NCI-H524 treated with DMSO at 0.1 percent for 48 hours (cell line): ENCODE measurements at places on chromosomes 4 and X.

- DNase-seq = no peak
These were observed 11.0 kb downstream of the SH3BP2 start for GRCh38 chr4:2803624-2804448.

- DNase-seq = no peak
These were observed 92.9 kb downstream of the EGF start for GRCh38 chr4:110005461-110006056.

- no peak for DNase-seq
These were observed 15.2 kb downstream of the MMRN1 start for GRCh38 chr4:89909889-89910288.

DNA sequence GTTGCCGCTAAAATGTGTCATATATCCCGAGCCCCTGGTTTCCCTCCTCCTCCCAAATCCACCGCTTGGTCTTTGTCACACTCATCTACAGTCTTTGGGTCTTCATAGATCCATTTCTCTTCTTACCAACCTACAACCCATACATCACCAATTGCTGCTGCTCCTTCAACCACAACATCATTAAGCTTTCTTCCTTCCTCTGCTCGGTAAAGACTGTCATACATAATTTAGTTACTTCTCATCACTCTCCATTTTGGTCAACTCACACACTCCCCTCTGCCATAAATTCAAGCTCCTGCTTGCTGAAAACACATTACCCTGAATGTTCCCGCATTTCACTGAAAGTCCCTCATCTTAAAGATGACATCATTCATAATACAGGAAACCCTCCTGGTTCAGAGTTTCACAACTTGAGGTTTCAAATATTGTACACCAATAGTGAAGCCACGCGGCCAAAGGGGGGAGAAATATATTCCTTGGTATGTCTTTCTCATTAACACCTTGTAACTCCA, 1.7 kb upstream of the DCTD start:
- DNase-seq = no peak

GRCh38 chr4:10575414-10575813, 109.2 kb downstream of the CLNK start:
- DNase-seq = no peak

GRCh38 chrX:109312757-109313156, 169.1 kb downstream of the GUCY2F start:
- no peak for DNase-seq

- no peak for DNase-seq
These were observed 8.8 kb downstream of the DDX53 start for GRCh38 chrX:23008431-23009099.

DNA sequence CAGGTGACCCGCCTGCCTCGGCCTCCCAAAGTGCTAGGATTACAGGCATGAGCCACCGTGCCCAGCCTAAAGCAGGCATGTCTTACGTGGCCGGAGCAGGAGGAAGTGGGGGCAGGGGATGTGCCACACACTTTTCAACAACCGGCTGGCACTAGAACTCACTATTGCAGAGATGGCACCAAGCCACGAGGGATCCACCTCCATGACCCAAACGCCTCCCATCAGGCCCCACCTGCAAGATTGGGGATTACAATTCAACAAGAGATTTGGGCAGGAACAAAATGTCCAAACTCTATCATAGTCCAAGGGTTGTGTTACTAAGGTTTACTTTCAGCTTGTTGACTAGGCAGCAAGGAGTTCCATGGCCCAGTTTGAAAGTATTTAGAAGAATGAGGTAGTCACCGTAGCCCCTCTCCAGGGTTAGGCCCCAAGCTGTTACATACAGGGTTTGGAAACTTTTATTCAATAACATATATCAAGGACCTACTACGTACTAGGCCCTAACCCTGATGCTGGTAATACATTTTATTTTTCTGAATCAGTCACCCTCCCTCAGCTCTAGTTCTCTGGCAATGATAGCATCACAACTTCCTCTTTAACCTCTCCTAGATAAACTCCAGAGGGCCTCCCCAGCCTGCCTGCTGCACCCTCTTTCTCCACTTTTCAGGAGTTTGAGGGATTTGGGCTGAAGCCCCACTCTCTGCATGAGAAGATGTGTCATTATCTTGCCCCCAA, 18.0 kb upstream of the TBC1D14 start:
- no peak for DNase-seq

DNA sequence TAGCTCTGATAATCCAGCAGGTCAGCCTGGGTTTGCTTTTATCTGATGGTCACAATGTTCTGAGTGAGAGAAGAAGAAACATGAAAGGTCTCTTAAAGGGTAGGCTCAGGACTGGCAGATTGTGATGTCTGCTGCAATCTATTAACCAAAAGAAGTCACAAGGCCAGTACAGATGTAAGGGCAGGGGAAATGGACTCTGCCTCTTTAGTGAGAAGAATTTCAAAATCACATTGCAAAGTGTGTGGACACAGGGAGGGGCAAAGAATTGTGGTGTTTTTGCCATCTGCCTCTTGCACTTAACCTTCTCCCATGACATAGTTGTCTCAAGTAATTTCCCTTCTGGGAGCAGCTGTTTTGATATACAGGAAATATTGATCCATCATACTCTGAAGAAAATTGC, 40.9 kb downstream of the IL1RAPL1 start:
- DNase-seq = no peak

- no peak for DNase-seq
These were observed 54.5 kb downstream of the TSPAN5 start for GRCh38 chr4:98603683-98604521.

DNA sequence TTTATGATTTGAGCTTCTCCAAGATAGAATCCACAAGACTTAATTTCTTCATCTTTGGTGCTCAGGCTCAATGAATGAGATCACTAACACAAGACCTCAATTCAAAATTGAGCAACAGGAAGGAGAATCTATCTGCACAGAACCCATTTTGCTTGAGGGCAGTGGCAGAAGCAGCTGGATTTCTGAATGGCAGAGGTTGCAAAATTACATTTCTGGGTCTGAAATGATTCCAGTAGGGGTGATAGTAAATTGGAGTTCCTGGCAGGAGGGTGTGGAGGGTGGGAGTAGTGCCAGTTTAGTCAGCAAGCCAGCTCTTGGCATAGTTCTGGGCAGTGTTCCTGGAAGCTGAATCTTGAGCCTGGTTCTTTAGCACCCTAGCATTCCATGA, 281.1 kb downstream of the SLC7A11 start:
- DNase-seq = no peak

GRCh38 chr4:35879479-35879878, 364.8 kb downstream of the ARAP2 start:
- DNase-seq = no peak

GRCh38 chrX:64975491-64975890, 759 bp downstream of the ZC4H2 start:
- no peak for DNase-seq

DNA sequence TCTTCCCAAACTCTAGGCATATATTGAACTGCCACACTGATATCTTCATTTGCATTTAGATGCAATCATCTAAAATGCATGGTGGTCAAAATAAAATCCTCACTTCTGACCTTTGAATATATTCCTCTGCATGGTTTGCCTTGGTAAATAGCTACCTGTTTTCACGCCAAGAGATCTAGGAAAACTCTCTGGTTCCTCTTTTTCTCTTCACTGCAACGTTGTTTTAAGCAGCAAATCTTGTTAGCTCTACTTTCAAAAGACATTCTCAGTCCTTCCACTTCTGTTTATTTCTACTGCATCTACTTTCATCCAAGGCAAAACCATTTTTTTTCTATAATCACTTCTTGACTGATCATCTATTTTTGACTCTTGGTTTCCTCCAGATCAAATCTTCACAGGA, 1001.6 kb upstream of the GRID2 start:
- DNase-seq = no peak

- no peak for DNase-seq
These were observed 60.6 kb downstream of the BTC start for GRCh38 chr4:74733756-74734155.

DNA sequence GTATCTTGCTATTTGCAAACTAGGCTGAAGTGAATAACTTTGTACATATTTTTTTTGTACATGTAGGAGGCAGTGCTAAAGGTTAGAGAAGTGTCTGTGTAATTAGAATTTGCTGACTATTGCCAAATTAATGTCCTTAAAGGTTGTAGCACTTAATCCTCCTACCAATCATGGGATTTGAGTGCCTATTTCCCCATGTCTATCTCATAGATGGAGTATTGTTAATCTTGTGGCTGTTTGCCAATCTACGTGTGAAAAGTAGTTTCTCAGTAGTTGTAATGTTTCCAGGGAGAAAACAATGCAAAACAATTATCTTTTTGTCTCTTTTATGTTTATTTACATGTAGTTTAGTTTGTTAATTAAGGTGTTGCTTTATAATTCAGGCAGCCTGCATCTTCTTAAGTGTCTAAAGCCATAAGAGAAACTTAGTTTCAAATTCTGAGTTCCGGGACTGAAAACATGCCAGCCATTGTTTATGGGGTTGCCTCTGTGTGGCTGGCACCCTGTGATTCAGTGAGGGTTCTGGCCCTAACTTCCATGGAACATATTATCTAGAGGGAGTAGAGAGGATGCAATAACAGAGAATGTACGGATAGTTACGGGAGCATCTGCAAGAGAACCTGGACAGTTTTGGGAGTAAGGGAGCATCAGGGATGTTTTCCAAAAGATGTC, 142.4 kb downstream of the KLHL8 start:
- DNase-seq = no peak

GRCh38 chrX:107102980-107103379, 15.6 kb downstream of the RBM41 start:
- DNase-seq = no peak

DNA sequence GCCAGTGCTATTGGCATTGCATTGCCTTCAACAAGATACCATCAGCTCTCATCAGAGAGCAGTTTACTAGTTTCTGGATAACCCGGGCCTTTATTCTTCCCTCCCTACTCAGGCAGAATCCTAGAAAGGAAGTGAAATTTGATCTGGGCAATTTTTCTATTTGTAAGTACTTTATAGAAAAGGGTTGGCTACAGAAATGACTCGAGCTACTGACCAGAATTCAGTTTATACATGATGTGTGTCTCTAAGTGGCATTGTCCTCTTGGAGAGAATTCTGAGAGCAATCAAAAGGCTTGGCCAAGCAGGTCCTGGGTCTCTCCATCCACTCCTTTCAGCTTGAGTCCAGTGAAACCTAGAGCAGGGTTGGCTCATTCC, 192.7 kb upstream of the LEF1 start:
- DNase-seq = no peak

DNA sequence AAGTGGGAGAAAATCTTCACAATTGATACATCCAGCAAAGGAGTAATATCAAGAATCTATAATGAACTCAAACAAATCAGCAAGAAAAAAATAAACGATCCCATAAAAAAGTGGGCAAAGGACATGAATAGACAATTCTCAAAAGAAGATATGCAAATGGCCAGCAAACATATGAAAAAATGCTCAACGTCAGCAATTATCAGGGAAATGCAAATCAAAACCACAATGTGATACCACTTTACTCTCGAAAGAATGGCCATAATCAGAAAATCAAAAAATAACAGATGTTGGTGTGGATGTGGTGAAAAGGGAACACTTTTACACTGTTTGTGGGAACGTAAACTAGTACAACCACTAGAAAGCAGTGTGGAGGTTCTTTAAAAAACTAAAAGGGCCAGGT, 114.3 kb upstream of the CCSER1 start:
- DNase-seq = no peak

- DNase-seq = no peak
These were observed 132.6 kb downstream of the ATG4A start for GRCh38 chrX:108224218-108224617.

DNA sequence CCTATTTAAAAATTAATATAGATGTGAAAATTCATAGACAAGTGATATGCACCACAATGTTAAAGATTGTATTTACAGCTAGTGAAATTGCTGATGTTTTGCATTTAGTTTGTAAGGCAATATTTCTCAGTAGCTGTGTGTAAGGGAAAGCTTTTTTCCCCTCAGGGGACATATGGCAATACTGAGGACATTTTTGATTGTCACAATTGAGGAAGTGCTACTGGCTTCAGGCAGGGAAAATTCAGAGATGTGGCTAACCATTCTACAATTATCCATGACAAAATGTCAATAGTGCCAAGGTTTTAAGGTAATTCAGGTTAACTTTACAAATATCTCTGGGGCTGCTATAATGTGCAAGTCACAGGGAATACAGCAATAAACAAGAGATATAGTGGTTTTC, 66.1 kb upstream of the IL15 start:
- no peak for DNase-seq

DNA sequence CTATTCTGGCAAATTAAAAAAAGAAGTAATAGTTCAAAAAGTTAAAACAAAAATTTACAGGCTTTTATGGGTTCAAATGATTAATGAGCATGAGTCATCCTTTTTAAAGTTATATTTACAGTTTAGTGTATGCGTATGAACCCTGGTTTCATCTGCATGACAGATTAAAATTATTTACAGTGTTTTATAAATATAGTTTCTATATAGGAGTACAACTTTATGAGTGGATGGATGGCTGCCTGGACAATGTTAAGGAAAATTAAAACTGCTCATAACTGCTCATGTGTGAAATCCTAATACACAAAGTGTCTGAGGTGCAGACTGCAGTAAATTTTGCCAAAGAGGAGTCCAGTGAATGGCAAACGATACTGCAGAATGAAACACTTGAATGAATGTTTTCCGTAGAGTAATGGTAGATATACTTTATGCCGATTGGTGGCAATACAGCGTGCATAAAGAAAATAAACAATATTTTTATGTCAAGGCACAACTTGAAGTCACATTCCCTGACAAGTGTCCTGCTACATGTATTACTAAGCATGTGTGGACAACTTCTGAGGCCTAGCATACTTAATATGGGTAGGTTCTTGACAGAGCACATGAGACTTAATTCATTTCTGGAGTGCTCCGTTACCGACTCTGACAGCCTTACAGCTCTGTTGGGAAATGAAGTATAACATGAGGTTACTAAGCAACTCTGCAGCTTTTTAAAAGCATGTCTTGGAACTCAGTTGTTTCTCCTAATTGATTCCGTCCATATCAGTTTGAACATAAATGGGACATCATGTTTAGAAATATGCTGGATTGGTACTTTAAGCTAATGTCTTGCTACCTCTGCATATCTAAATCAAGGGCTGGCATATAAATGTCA, 985.6 kb upstream of the PCDH7 start:
- DNase-seq = no peak

DNA sequence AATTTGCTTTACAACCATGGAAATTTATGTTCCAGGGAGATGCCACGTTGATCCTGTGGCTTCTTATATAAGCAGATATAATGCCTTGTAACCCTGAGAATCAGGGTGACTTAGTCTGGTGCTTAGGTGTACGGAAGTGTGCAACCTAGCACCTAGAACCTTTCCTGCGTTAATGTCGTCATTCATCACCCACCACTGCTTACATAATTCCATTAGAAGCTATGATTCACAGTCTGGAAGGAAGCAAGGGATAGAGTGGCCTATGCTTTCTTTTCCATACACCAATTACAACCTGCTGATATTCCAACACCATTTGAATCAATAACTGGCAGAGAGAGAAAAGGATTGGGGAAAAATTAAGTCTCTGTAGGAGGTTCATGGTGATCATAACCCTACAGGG, 17.3 kb upstream of the CXCL8 start:
- no peak for DNase-seq

- no peak for DNase-seq
These were observed 9.7 kb upstream of the MAGEA4 start for GRCh38 chrX:151902813-151903591.
